ENCODE measurements at places on chromosomes 2 and 18.

DNA sequence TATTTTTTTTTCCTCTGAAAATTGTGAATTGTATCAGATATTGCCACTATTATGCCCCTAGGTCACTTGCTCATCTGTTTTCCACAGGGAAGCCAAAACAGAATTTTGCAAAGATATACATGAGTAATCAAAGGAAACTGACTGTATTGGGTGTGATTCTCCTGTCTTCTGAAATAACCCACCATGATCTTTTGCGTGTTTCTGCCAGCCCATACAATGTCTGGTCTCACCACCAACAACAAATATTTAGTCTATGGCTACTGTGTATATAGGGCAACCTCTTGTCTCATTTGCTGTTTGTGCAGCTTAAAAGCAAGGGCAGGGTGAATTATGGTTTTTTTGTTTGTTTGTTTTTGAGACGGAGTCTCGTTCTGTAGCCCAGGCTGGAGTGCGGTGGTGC is 26.5 kb downstream of the EPAS1 start:
- no peaks in the 10 kb centered on the region for H3K36me3 ChIP-seq
- H3K4me1 ChIP-seq = peaks cover 17% of the 10 kb centered on the region
- no peak overlapping the region for H3K4me3 ChIP-seq
- DNase-seq = no peak
- H3K27me3 ChIP-seq = no peaks in the 10 kb centered on the region

GRCh38 chr2:118249531-118249930 is 161.3 kb downstream of the INSIG2 start:
- H3K27ac ChIP-seq = no peak overlapping the region
- no peaks in the 10 kb centered on the region for H3K27me3 ChIP-seq
- no peak overlapping the region for H3K4me3 ChIP-seq
- H3K36me3 ChIP-seq = no peaks in the 10 kb centered on the region

- no peak within 1 kb of the TSS for H3K27ac ChIP-seq
- peak; percentile 42 for DNase-seq
- no peaks in the 10 kb centered on the region for H3K36me3 ChIP-seq
- peak within 1 kb of the TSS; percentile 14 for H3K4me3 ChIP-seq
- no peaks in the 10 kb centered on the region for H3K4me1 ChIP-seq
Measured at GRCh38 chr2:219418155-219419011, at the start of gene DES. Gene DES (plus strand): TSS chr2:219418377. CDS start chr2:219418463, 86 bp downstream.

DNA sequence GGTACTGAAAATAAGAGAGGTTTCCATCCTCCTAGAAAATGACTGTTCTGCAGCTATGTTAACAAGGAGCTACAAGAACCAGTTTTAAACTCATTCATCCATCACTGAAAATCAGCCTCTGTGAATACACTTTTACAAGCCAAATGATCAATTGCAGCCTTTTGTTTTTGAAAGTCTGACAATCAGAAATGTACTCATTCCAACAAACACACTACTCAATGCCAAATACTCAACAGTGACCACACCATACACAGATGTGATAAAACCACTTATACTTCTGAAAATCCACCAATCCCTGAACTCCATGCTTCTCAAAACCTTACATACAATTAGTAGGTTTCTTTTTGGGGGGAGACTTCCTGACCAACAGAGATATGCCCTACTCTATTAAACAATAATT is 663.9 kb upstream of the CHAC2 start:
- H3K4me3 ChIP-seq = no peak overlapping the region
- H3K36me3 ChIP-seq = no peaks in the 10 kb centered on the region
- no peaks in the 10 kb centered on the region for H3K4me1 ChIP-seq
- DNase-seq = peak; percentile 11
- H3K27ac ChIP-seq = no peak overlapping the region
- no peaks in the 10 kb centered on the region for H3K27me3 ChIP-seq

GRCh38 chr2:11073776-11074175 is 81.5 kb upstream of the SLC66A3 start:
- H3K4me3 ChIP-seq = no peak overlapping the region
- no peaks in the 10 kb centered on the region for H3K4me1 ChIP-seq
- H3K36me3 ChIP-seq = no peaks in the 10 kb centered on the region
- peak overlapping the region; percentile 59 for H3K27ac ChIP-seq
- no peaks in the 10 kb centered on the region for H3K27me3 ChIP-seq
- DNase-seq = peak; percentile 44

GRCh38 chr18:59715966-59716369 is 18.7 kb upstream of the CCBE1 start:
- no peaks in the 10 kb centered on the region for H3K36me3 ChIP-seq
- H3K4me1 ChIP-seq = peaks cover 31% of the 10 kb centered on the region
- H3K27me3 ChIP-seq = no peaks in the 10 kb centered on the region

DNA sequence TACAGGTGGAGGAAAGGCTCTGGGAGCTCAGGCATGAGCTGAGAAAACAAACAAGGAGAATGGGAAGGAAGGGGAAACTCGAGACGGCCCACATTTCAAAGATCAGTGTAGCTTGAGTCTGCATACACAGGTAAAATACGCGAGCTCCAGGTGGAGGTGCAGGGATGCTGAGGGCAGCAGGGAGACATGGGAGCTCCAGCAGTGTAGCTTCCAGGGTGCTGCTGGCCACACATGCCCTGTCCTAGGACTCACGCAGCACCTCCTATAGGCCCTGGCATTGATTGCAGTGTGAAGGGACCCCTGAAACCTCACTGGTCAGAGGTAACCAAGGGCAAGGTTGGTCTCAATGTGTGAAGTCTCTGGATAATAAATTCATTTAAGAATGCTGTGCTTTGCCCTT is 362.8 kb upstream of the HS6ST1 start:
- H3K27ac ChIP-seq = no peak overlapping the region
- no peak for DNase-seq
- H3K27me3 ChIP-seq = no peaks in the 10 kb centered on the region
- H3K4me1 ChIP-seq = no peaks in the 10 kb centered on the region
- H3K4me3 ChIP-seq = no peak overlapping the region

DNA sequence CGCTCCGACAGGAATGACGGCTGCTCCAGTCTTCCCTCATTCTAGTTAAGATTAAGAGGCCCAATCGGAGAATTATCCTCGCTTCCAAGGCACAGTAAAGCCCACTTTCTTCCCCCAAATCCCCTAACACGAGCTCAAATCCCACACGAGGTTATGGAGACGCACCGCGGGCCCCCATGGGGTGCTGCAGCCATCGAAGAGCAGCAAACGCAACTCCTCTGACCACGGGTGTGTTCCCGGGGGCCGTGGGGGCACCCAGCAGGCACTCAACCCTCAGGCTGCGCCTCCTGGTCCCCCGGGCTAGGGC is 446 bp downstream of the COPS9 start:
- H3K4me3 ChIP-seq = peak overlapping the region; percentile 66
- H3K27ac ChIP-seq = peak overlapping the region; percentile 60
- DNase-seq = no peak
- H3K4me1 ChIP-seq = no peaks in the 10 kb centered on the region
- peaks cover 2% of the 10 kb centered on the region for H3K27me3 ChIP-seq

DNA sequence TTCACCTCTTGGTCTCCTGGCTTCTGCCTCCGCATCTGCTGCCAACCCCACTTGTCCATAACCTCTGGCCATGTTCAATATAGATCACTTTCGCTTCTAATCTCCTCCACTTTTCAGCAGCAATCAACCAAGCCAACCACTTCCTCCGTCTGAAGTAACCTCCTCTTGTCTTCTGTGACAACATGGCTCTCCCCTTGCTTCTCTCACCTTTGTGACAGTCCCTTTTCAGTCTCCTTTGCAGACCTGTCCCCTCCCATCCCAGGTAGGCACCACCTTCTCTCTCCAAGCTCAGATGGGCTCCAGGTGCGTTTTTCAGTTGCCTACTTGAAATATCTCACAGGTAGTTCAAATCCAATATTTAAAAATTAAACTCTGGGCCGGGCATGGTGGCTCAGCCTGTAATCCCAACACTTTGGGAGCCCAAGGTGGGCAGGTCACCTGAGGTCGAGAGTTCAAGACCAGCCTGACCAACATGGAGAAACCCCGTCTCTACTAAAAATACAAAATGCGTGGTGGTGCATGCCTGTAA is 4.7 kb upstream of the PSD4 start:
- no peak for DNase-seq
- H3K4me3 ChIP-seq = no peak overlapping the region
- no peaks in the 10 kb centered on the region for H3K4me1 ChIP-seq
- H3K27me3 ChIP-seq = no peaks in the 10 kb centered on the region

- H3K4me3 ChIP-seq = no peak overlapping the region
- H3K27ac ChIP-seq = no peak overlapping the region
- no peaks in the 10 kb centered on the region for H3K36me3 ChIP-seq
- H3K4me1 ChIP-seq = peaks cover 2% of the 10 kb centered on the region
- peak; percentile 85 for DNase-seq
Measured at GRCh38 chr2:190759749-190760213, 110.9 kb downstream of the NAB1 start.

- H3K4me3 ChIP-seq = no peak overlapping the region
- no peak overlapping the region for H3K27ac ChIP-seq
- peaks cover 3% of the 10 kb centered on the region for H3K4me1 ChIP-seq
Measured at GRCh38 chr18:23284629-23285028, 149.3 kb downstream of the CABLES1 start.

GRCh38 chr2:24785671-24786321 is 7.4 kb downstream of the PTRHD1 start:
- no peaks in the 10 kb centered on the region for H3K4me1 ChIP-seq
- no peaks in the 10 kb centered on the region for H3K36me3 ChIP-seq
- H3K4me3 ChIP-seq = no peak overlapping the region
- H3K27me3 ChIP-seq = no peaks in the 10 kb centered on the region

DNA sequence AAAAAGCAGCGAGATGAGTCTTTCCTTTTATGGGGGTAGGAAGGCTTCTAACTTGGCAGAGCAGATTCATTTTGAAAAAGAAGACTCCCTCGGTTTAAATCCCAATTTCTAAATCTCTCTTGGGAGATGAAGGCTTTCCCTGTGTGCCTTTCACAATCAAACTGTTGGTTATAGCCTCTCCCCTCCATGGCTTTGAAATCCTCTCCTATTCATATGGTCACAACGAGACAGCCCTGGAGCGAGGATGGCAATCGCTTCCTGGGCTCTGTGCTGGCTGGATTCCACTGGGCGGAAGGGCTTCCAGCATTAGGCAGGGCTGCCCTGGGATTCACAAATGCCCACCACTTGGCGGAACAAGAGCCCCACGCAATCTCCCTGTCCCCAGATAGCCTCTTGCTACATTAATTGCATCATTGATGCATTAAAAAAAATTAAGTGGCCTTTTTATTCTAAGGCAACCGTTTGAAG is 1.6 kb downstream of the CAVIN2 start:
- peak overlapping the region; percentile 74 for H3K27ac ChIP-seq
- peak; percentile 69 for DNase-seq
- peaks cover 2% of the 10 kb centered on the region for H3K4me1 ChIP-seq
- peak overlapping the region; percentile 69 for H3K4me3 ChIP-seq
- no peaks in the 10 kb centered on the region for H3K27me3 ChIP-seq
- H3K36me3 ChIP-seq = no peaks in the 10 kb centered on the region

DNA sequence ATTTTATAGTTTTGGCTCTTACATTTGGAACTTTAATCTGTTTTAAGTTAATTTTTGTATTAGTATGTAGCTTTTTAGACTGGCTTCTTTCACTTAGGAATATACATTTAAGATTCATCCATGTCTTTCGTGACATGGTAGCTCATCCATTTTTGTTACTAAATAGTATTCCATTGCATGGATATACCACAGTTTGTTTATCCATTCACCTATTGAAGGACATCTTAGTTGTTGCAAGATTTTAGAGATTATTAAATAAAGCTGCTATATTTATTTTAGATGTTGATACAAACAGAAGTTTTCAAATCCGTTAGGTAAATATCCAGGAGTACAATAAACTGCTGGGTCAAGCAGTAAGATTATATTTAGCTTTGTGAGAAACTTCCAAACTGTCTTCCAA is 58.0 kb upstream of the ZNF521 start:
- no peaks in the 10 kb centered on the region for H3K36me3 ChIP-seq
- no peaks in the 10 kb centered on the region for H3K27me3 ChIP-seq
- no peak overlapping the region for H3K27ac ChIP-seq
- DNase-seq = no peak
- no peaks in the 10 kb centered on the region for H3K4me1 ChIP-seq

GRCh38 chr2:153972412-153972811 is 100.7 kb downstream of the GALNT13 start:
- no peaks in the 10 kb centered on the region for H3K4me1 ChIP-seq
- H3K27me3 ChIP-seq = no peaks in the 10 kb centered on the region
- no peak for DNase-seq
- H3K36me3 ChIP-seq = no peaks in the 10 kb centered on the region
- H3K27ac ChIP-seq = no peak overlapping the region
- no peak overlapping the region for H3K4me3 ChIP-seq

DNA sequence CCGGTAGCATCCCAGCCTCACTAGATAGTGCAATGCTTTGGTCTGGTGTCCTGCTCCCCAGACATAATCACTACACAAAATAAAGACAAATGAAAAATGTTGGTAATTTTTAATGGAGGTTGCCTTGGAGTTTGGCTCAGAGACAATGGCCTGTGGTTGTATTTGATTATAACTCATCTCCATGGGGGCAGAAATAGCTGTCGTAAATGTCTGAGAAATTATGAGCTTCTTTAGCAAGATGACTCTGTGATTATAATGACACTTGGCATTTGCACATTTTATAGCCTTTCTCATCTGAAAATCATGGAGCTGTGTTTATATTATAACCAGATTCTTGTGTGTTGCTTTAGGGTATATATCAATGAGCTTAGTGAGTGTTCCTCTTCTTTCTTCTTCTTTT is 1779.7 kb upstream of the CELF4 start:
- no peak overlapping the region for H3K27ac ChIP-seq
- peak; percentile 21 for DNase-seq
- no peaks in the 10 kb centered on the region for H3K36me3 ChIP-seq
- no peaks in the 10 kb centered on the region for H3K4me1 ChIP-seq

DNA sequence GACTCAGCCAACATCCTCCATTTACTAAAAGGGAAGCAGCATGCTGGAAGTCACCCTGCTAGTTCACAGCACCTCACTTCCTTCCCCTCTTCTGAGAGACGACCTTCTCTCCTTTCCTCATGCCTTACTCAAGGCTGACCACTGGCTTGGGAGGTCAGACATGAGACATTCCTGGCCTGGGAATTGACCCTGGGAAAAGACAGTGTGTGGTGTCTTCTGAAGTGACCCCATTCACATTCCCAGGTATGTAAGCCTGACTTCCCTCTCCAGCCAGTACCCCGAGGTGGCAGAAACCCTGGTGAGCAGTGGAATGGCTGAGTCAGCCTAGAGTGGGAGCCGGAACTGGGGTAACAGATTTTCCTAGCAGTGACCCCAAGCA is 92.4 kb downstream of the PLB1 start:
- H3K4me3 ChIP-seq = no peak overlapping the region
- H3K27me3 ChIP-seq = no peaks in the 10 kb centered on the region
- H3K36me3 ChIP-seq = no peaks in the 10 kb centered on the region
- H3K27ac ChIP-seq = no peak overlapping the region
- no peak for DNase-seq

DNA sequence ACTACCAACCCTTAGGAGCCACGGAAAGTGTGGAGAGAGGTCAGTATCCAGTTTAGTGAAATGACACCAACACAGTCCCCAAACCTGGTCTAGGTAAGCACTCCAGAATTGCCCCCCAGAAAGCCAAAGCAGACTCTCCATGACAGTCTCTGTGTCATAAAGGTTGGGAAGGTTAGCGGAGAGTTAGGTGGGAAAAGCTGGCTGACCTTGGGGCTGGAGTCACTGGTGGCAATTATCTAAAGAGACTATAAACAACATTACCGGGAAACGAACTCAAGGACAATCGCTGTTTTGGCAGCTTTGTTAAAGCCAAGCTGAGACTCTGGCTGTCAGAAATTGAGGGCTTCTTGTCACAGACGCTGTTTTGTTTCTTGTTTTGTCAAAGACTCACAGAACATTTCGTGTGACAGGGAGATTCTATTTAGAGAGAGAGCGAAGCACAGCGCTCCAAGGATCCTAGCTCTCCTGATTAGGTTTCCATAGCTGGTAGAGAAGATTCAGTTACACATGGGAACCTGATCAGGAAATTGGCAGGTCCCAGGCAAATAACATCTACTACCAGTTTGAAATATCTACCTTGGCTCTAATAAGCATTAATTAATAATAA is 111.3 kb downstream of the LNPK start:
- no peaks in the 10 kb centered on the region for H3K4me1 ChIP-seq
- no peak overlapping the region for H3K27ac ChIP-seq
- no peak for DNase-seq
- no peak overlapping the region for H3K4me3 ChIP-seq
- H3K36me3 ChIP-seq = no peaks in the 10 kb centered on the region
